NCI-H345 (cell line): ENCODE measurements at places on chromosomes 13 and 19.

GRCh38 chr19:35712567-35713505, 5.0 kb upstream of the KMT2B start:
- no peak for DNase-seq

GRCh38 chr19:42081584-42082203, 5.7 kb downstream of the ZNF574 start:
- no peak for DNase-seq

GRCh38 chr13:92429231-92429630, 797.4 kb upstream of the GPC6 start:
- DNase-seq: no peak

DNA sequence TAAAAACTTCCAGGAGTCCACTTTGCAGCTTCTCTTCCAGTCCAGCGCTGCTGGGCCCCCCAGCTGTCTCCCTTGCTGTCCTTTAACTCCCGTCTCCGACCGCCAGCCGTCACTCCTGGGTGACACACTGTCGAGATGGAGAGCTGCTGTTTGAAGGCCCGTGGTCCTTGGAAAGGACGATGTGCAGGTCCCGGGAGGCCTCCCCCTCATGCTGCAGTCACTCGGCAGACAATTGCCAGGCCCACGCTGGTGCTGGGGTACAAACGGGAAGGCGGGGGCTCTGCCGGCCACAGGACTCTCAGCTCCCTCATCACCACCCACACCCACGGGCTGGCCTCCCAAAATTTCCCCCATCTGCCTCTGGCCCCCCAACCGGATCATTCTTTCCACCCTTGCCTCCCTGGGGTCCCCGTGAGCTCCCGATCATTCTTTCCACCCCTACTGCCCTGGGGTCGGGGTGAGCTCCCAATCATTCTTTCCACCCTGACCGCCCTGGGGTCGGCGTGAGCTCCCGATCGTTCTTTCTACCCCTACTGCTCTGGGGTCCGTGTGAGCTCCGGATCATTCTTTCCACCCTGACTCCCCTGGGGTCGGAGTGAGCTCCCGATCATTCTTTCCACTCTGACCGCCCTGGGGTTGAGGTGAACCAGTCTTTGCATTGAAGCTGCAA, 16.0 kb upstream of the ZNF554 start:
- DNase-seq: no peak

DNA sequence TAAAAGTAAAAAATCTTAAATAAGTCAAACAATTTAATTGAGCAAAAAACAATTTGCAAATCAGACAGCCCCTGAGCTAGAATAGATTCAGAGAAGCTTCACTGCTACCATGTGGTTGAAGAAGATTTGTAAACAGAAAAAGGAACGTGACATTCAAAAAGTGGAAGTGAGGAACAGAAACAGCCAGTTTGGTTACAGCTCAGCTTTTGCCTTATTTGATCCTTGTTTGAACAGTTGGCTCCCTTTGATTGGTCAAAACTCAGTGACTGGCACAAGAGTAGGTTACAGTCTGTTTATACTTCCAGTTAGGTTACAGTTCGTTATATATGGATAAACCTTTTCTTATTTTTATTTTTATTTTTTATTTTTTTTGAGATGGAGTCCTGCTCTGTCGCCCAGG, 5.8 kb downstream of the ZNF221 start:
- no peak for DNase-seq
